ENCODE measurements at places on chromosomes 3 and 15.

DNA sequence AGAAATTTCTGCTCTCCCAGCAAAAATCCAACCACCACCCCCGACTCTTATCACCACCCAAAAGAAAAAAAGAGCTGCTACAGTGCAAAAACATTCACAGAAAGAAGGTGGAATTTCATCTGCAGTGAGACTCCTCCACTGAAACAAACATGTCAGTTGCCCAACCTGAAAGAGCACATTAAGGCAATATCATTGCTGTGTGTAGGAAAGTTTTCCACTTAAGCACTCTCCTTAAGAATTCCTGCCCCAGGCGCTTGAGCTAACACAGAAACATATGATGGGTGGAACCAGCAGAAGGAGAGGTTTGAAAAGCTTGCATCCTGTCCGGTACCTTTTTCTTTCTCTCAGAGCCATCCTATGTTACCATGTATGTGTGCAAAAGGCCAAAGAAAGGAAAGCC lies 200.8 kb upstream of the GADL1 start:
- no peak for DNase-seq

- peak; percentile 5 for DNase-seq
Measured at GRCh38 chr3:81245501-81245900, 515.9 kb downstream of the GBE1 start.

- no peak for DNase-seq
Measured at GRCh38 chr3:43348852-43349574, 62.7 kb downstream of the SNRK start.

DNA sequence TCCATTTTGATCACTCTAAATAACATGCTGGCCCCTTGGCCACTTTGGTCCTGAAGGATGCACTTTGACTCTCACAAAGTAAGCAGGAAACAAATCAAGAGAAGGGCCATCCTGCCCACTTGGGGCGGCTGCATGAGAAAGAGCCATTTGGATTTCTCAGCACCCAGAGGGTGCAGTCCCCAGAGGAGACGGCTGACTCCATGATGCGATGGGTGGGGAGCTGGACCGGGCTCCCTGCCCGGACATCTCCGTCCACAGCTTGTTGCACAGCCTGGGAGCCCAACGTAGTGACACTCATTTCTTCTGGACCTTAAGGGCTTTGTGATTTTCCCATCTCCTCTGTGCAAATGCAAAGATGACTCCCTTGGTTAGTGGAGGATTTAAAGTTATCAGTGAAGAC lies 4.0 kb upstream of the HRH1 start:
- DNase-seq, result no peak

GRCh38 chr3:109563149-109563548 lies 225.8 kb upstream of the DPPA4 start:
- DNase-seq, result no peak

- DNase-seq, result no peak
Measured at GRCh38 chr3:118102737-118103136, 931.9 kb downstream of the IGSF11 start.

DNA sequence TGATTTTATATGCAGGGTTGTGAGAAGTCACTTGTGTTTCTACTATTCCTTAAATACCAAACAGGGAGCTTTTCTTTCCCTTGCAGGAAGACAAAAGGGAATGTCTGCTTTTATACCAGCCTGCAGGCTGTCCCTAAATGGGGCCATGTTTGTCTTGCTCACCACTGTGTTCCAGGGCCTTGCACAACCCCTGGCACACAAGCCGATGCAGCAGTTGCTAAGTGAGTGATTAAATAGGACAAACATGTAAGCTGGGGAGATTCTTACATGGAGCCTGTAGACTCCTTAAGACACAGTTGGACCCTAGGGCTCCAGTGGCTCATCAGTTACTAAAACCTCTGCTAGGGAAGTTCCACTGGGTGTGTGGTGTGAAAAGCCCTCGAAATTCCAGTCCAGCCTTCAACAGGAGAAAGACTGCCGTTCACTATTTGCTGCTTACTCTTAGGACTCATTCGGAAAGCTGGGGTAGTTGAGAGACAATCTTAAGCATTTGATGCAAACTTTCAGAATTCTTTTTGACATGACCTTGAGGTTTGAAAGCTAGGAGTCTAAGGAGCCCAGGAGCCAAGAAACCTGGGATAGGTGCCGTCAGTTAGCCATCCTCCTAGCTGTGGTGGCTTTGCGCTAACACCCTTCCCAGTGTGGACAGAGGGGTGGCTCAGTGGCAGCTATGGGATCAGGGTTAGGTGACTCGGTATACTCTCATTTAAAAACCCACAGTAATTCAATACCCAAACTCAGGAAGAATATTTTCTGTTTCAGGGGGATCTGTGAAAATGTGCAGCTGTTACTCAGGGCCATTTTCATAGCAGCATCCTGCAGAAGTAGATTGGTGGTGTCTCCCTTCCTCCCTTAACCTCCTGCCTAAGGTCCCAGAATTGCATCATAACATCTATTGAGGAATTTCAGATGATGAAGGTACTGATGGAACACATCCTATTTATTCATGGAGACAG lies 39.1 kb downstream of the SYNM start:
- DNase-seq, result no peak

- peak; percentile 46 for DNase-seq
Measured at GRCh38 chr3:5891711-5892110, 704.2 kb downstream of the EDEM1 start.

- DNase-seq, result no peak
Measured at GRCh38 chr3:43771610-43772009, 80.9 kb downstream of the ABHD5 start.

DNA sequence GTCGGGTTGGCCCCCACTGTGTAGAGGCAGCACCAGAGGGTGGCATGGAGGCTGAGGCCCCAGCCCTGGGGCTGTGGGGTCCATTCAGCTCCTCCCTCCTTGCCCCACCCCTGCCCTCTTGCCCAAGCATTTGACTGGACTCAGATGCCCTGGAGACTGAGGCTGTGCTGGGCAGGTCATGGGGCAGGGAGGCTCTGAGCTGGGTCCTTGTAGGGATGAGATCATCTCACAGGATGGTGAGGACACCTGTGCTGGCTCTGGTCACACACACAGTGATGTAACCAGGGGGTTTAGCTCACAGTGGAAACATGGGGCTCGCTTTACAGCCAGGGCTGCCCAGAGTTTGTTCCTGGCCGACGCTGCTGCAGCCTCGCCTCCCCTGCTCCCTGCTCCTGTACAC lies 17.8 kb downstream of the ALPK3 start:
- no peak for DNase-seq

GRCh38 chr3:194766845-194767244 lies 81.2 kb downstream of the FAM43A start:
- DNase-seq, result no peak

- no peak for DNase-seq
Measured at GRCh38 chr3:60025096-60026050, 975.5 kb upstream of the CFAP20DC start.

- DNase-seq, result no peak
Measured at GRCh38 chr15:74565381-74566085, 24.5 kb downstream of the ARID3B start.

DNA sequence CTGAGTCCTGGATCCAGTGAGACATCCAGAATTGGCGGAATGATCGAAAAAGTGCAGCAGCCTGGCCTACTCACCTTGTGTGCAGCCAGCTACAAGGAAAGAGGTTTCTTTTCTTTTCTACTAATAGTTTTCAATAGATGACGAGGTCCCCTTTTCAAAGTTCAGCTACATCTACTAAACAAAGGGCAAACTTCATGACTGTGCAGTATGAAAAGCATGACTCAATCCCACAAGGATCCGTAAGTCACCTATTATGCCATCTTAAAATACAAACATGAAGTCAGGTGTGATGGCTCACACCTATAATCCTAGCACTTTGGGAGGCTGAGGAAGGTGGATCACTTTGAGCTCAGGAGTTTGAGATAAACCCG lies 16.7 kb downstream of the MIX23 start:
- no peak for DNase-seq

GRCh38 chr3:98136631-98137030 lies 6.1 kb downstream of the OR5H1 start:
- DNase-seq, result no peak

DNA sequence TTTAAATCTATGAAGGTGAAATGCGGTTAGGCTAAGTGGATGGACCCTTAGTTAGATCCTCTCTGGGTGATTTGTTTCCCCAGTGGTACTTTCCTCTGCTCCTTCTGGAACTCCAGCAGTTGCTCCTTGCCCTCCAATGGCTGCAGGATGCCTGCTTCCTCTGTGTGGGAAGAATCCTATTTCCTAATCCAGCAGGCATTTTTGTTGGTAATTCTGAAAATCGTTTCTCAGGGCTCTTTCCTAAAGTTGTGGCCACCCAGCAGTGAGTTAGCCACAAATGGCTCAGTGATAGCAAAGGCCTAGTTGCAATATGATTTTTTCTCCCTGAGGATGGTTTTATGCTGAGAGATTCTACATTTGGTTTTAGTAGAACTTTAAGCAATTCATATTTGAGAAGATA lies 332.3 kb upstream of the C2CD4B start:
- DNase-seq, result no peak

DNA sequence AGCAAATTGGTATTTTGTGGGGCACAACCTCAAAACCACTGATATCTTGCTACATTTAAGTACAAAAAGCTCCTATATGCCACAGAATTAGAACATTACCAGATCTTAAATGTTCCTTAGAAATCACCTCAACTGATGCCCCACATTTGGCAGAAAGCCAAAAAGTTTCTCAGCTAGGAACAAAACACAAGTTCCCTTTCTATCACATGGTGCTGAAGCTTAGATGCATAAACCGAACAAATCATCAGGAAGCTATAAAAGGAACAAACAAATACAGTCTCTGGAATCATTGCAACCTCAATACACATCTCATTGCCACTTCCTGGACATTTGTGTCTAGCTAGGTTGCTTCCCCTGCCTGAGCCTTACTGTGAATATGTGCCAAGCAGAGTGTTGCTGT lies 492.6 kb downstream of the LPP start:
- peak; percentile 23 for DNase-seq

GRCh38 chr15:85496551-85497171 lies 116.3 kb downstream of the AKAP13 start:
- no peak for DNase-seq

DNA sequence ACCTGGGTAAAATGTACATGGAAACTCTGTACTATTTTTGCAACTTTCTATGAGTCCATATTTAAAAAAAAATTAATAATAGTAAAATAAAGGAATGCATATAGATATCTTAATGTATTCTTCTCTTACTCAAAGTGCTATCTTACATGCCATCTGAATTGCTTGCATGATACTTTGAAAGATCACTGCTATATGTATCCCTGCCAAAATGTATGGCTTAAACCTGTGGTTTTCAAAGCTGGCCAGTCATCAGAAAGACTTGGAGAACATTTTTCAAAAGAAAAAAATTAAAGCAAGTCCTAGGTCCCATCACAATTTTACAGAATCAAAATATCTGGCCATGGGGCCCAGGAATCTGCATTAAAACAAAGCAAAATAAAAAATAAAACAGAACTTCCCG lies 262.1 kb downstream of the LPP start:
- DNase-seq, result no peak

- no peak for DNase-seq
Measured at GRCh38 chr3:45985532-45986302, 9.9 kb downstream of the FYCO1 start.

- no peak for DNase-seq
Measured at GRCh38 chr3:148839805-148840204, 12.2 kb downstream of the CPB1 start.

- peak; percentile 25 for DNase-seq
Measured at GRCh38 chr3:116087426-116087825, 357.9 kb downstream of the LSAMP start.

- DNase-seq, result no peak
Measured at GRCh38 chr3:188941103-188941502, 230.7 kb upstream of the TPRG1 start.

GRCh38 chr3:149245738-149246451 lies 24.3 kb upstream of the CP start:
- no peak for DNase-seq

DNA sequence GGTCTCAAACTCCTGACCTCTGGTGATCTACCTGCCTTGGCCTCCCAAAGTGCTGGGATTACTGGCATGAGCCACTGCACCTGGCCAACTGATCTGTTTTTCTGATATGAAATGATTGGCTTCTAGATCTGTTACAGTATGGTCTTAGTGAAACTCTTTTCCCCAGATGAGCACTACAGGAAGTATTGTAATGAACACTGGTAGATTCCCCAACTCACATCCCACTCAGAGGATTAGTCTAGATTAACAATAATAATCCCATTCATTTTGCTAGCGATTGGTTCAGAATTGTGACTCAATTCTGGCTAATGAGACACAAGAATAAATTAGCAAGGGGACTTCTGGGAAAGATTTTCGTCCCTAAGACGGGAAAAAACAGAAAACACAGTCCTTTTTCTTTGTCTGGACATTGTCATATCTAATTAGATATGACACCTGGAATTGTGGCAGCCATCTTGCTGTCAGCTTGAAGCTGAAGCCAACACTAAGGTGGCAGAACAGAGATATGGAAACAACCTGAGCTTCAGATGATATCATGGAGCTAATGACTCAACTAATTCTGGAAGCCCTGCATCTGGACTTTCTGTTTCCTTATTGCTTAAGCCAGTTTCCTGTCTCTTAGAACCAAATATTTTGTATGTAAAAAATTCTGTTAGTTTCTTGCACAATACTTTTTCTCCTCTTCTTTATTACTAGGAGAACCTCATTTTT lies 17.4 kb upstream of the NPTN start:
- DNase-seq, result no peak

DNA sequence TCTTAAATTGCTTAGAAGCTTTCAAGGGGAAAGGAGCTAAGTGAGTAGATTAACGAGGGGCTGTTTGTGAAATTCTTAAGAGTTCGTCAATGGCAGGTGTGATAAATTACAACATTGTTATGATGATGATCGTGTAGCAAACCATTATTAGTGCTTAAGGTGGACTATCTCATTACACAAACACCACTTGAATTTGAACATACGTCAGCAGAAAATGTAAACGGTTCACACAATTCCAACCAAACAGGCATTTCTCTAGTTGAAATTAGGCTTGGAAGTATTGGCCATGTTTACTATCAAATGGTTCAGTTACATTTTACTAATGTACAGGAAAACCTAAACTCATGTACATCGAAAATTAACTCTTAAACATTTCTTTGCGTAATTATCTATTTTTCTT lies 102.8 kb downstream of the PYDC2 start:
- DNase-seq, result no peak

DNA sequence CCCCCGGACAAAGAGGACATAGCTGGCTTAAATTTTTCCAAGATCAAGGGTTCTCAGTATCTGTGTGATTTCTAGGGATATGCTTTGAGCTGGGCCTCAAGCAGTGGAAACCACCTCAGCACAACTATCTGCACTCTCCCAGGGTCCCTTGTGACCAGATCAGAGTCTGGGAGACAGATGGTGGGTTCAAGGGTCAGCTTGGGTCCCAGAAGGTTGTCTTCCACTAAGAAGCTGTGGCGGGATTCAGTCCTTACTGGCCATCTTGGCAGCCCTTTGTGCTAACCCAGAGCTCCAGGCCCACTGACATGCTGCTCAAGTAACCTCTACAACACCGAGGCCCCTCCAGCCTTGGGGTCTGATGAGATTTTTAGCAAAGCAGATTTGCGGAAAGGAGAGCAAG lies 2.7 kb downstream of the INSYN1 start:
- DNase-seq, result no peak

- DNase-seq, result no peak
Measured at GRCh38 chr15:72202302-72202701, 4.7 kb upstream of the GRAMD2A start.
